ENCODE measurements at places on chromosomes 7 and 10.

DNA sequence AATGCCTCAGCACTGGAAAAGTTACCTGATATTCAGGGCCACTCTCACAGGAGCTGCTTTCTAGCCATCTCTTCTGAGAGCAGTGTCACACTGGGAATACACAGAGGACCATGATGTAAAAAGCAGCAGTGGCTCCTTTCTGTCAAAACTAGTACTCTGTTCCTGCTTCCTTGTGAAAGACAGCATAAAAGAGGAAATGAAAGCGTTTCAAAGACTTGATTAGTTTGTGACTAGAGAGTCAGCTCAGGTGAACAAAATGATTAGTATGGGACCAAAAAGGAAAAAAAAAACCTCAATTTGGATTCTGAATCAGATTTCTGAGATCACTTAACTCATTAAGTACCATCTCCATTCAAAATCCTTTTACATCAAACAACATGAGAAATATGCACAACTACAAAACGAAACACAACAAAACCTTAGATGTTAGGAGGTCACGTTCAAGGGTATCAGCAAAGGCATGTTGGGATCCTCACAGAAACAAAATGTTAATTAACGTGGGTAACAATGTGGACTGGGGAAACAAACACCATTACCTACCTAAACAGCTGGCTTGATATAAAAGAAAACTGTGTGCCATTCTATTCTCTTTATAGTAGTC lies 103.7 kb downstream of the MACC1 start:
- DNase-seq: no peak

DNA sequence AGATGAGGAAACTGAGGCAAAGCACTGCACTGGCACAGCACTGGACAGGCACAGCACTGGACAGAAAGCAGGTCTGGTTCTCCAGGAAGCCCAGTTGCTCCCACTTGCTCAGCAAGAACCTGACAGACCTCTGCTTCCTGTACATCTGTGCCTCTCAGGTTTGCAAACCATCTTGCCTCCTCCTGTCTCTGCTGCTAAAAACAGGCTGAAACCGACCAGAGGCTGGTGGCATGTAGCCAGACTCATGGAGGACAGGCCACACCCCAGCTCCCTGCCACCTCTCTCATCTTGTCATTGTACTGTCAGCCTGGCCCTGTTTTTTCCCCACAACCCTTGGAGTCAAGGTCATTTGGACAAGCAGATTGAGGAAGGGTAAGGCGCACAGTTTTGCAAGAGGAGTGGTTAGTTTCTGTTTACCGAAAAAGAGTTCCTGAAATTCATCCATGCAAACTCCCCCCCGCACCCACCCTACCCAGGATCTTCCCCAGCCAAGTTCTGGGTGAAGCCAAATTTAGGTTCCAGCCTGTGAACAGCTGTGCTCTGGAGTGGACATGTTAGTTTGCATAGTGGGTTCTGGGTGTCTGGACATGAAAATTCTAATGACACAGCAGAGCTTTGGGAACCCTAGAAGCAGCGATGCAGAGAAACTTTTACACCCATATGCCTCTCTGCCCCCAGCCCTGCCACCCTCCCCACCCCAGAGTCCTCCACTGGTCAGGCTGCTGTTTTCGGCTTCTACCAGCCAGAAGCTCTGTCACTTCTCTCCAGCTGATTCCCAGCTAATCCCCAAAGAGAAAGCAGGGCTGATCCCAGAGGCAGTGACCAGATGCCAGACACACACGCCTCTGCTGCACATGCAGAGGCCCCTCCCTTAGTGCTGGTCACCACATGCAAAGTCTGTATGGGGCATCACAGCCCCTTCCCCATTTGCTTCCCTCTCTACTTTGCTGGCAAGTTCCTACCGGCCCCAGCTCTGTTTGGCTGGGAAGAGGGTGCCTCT lies 8.5 kb upstream of the C10orf105 start:
- no peak for DNase-seq

DNA sequence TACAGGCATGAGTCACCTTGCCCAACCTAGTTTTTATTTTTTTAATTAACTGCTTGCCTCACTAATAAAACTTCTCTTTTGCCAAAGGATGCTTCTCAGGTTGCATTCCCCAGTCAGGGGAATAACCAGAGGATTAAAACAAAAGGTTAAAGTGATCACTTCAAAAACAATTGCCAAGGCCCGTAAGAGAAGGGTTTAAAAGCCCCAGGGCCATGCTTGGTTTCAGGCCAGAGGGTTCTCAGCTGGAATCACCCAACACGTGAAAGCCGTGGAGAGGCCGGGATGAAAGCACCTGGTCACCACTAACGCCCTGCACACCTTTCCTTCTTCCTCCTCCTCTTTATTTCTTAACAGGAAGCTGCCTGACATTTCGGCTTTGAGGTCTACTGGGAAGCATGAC lies 587.5 kb downstream of the PTPRN2 start:
- no peak for DNase-seq

- DNase-seq: no peak
Measured at GRCh38 chr10:84026821-84027257, 112.5 kb upstream of the GHITM start.

GRCh38 chr10:126352453-126352852 lies 35.8 kb downstream of the ADAM12 start:
- DNase-seq: no peak

GRCh38 chr10:29028486-29028885 lies 260.4 kb upstream of the LYZL1 start:
- no peak for DNase-seq

- DNase-seq: no peak
Measured at GRCh38 chr10:70494966-70495365, 16.4 kb downstream of the PALD1 start.

DNA sequence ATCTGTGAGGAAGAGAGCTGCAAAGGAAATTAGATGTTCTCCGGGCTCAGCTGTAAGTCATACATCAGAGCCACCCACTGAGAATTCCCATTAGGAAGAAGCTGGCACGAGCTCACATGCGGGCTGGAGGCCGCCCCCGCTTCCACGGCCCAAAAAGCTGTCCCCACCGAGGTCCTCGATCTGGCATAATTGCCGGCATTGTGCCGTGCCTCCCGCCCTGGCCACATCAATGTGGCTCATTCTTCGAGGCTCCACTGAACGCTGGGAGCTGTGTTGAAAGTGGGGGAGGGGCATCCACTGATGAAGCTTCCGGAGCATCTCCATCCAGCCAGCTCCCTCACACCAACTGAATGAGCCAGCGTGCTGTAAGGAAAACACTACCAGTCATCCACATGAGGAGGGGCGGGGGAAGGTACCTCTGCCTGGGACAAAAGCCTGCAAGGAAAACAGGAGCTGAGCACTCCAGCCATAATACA lies 173.1 kb downstream of the PTPRN2 start:
- DNase-seq: peak; percentile 94

GRCh38 chr7:4798706-4799235 lies 23.3 kb downstream of the AP5Z1 start:
- DNase-seq: no peak

- DNase-seq: no peak
Measured at GRCh38 chr7:79290841-79291497, 162.5 kb downstream of the MAGI2 start.

DNA sequence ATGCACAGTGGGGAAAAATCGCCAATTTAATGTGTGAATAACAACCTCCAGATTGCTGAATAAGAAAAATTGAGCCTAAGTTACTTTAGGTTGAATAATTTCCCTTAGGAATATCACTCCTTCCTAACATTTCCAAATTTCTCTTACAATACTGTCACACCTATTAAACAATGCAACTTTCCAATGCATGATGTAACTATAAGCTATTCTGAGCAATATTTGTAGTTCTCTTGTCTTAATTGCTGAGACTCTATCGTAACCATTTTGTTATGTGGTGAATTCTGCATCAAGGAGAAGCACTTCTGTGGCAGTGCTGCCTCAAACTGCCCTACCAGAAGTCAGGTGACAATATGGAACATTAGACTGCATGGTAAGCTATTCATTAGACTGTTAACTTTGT lies 386.7 kb upstream of the LRRN3 start:
- no peak for DNase-seq

- DNase-seq: peak; percentile 43
Measured at GRCh38 chr7:41881331-41882130, 178.6 kb upstream of the INHBA start.

GRCh38 chr10:68561865-68562649 lies 1.9 kb downstream of the TET1 start:
- no peak for DNase-seq

DNA sequence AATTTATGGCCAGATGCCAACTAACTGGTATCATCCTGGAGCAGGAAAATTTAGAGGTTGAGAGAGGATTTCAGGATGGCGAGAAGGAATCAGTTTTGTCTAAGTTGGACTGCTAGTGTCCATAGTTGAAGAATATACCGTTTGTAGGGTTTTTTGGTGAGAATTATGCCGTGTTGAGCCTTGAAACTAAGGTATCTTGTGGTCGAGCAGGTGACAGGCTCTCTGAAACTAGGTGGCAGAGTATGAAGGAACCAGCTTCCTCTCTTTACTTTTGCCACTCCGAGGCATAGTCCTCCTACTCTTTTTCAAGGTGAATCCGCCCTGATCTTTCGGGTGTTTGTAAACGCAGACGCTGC lies 9.7 kb downstream of the MDFIC start:
- DNase-seq: no peak

DNA sequence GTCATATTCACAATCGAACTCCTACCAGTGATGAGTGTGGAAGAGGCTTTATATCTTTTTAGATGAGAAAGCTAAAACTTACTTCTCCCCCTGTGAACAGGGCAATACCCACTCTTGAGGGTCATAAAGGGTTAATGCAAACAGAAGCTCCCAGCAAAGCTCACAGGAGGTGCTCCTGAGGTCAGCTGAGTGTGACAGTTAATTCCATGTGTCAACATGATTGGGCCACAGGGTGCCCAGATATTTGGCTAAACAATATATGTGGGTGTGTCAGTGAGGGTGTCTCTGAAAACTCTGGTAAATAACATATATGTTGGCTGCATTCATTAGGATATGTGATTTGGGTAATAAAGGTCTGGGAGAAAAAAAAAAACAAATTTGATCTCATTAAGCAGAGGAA lies 86.0 kb downstream of the HIP1 start:
- no peak for DNase-seq

DNA sequence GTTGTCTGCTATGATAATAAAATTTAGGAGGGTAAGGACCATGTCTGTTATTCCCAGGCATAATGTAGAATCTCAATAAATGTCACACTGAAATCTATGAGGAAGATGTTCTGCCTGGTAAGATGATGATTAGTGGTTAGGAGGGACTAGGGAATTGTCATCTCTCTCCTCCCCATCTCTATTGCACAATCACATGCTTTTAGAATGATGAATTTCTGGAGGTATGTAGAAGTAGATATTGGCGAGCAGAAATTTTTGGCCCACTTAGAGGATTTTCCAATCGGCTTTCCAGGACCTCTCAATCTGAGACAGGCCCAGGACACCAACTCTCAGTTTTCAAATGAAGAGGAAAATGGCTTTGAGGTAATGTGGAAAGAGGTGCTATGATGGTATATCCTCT lies 2.0 kb upstream of the PITX3 start:
- DNase-seq: no peak

DNA sequence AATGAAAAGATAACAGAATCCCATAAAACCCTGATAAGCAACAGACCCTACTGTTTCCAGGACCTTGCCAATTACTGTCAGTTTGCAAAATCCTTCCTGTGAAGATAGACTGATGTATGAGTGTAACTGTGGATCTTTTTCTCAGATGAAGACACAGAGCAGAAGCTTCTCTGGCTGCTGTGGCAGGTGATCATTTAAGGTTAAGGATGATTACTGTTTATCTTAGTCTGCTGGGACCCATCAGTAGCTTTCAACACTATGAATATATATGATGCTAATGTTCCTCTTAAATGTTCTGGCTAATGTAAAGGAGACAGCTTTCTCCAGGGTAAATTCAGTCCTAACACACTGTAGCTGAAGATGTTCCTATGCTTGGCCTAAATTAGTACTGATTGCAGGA lies 56.0 kb upstream of the CTTNBP2 start:
- no peak for DNase-seq

- no peak for DNase-seq
Measured at GRCh38 chr7:80533287-80533686, 21.4 kb upstream of the GNAT3 start.

Measured in putamen (tissue), 1 donor.